NCI-H1417 treated with DMSO at 0.1 percent for 48 hours (cell line): ENCODE measurements at places on chromosomes 4 and X.
A peak's percentile ranks its signal among the peaks of the same experiment; 100 is the strongest.

DNA sequence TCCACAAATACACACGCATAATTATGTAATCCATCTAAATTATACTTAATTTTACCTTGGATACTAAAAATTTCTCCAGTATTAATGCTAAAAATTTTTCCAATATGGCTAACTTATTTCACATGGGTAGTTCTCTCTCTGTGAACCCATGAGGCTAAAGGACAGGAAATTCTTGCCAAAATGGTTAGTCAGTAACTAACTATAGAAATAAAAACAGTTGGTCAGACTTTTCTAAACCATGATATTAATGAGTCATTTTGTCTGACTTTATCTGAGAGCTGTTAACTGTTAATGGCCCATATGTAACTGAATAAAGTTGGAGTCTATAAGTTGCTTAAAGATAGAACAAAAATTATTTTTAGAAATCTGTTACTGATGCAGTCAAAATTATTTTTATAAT is 549.4 kb downstream of the TLL1 start:
- no peak for DNase-seq

- no peak for DNase-seq
Observed at GRCh38 chr4:161936625-161937550, 226.9 kb downstream of the FSTL5 start.

DNA sequence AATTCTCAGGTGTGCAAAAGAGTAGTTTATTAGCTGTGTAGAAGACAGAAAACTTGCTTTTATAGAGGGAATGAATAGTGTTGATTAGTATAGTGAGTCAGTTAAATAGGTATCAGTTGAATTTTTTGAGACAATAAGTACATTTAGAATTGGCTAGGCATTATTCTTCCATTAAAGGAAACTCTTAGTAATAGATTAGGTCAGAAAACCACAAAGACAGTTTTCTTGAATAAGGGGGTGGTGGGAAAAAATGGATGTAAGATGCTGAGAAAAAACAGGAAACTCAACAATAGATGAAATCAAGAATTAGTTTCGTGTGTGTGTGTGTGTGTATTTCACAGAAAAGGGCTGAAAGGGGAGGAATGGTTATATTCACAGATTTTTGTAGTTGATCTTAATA is 16.8 kb downstream of the CD38 start:
- no peak for DNase-seq

- DNase-seq: no peak
Observed at GRCh38 chr4:93178279-93178678, 650.3 kb upstream of the ATOH1 start.

DNA sequence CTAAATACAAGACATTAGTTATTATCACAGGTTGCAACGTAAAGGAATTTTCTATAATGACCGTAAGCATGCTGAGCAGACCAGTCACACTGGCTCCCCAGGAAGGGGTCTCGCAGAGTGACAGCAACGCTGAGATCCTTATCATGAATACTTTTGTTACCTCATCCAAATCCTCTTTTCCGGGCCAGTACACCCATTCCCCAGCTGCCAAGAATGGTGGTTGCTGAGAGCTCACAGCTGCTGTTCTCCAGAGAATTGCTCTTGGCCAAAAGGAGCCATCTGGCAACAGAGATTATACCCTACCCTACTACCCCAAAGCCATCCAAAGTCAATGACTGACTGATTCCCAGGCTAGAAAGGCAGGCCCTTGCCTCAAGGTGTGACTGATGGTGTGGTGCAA is 91.6 kb downstream of the FUNDC1 start:
- no peak for DNase-seq

- DNase-seq: no peak
Observed at GRCh38 chr4:185559915-185560281, 24.6 kb upstream of the PDLIM3 start.

DNA sequence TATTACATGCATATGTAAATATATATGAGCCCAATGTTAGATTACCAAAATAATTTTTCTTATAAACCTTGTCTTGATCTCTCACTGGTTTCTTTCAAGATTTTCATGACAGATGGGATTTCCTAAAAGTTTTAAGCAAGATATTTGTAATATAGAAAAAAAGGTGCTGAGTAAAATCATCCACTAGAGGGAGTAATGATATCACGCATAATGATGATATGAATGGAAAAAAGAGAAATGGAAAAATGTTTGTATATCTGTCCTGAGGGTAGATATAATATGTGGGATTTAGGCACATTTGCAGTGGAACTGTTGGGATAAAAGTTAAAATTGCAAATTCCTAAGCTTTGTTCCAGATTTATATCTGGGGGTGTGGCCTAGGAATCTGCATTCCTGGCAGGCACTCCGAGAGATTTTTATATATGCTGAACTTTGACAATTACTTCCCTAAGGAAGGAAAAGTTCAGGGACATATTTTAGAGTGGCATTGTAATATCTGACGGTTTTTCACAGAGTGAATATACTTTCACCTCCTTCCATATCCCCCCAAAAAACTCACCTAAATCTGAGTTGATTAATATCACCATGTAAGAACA is 60.5 kb downstream of the TMA16 start:
- DNase-seq: peak; percentile 46
